Stimulated activated CD4-positive, alpha-beta T cell treated with anti-CD3 and anti-CD28 coated beads, Interleukin-4, amount 100 ng/mL, for 48 hours (primary cell): ENCODE measurements at places on chromosomes 11 and 22.

- DNase-seq = no peak
Measured at GRCh38 chr11:19738124-19738523, 25.5 kb downstream of the NAV2 start.

DNA sequence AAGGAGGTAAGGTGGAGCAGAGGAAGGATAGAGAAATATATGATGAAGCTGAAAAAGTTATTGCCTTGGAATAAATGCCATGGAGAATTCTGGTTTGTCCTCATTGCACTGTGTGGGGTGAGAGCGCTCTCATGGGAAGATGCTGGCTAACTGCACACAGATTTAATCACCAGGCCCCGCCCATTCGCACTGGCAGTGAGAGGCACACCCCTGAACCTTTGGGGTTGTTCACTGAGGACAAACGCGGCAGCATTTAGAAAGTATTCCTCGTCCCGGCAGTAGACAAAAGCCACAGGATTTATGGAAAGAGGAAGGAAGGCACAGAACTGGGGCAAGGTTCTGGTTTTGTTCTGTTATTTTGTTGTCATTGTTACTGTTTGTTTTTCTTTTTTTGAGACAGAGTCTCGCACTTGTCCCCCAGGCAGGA is 70.2 kb downstream of the MED15 start:
- no peak for DNase-seq

DNA sequence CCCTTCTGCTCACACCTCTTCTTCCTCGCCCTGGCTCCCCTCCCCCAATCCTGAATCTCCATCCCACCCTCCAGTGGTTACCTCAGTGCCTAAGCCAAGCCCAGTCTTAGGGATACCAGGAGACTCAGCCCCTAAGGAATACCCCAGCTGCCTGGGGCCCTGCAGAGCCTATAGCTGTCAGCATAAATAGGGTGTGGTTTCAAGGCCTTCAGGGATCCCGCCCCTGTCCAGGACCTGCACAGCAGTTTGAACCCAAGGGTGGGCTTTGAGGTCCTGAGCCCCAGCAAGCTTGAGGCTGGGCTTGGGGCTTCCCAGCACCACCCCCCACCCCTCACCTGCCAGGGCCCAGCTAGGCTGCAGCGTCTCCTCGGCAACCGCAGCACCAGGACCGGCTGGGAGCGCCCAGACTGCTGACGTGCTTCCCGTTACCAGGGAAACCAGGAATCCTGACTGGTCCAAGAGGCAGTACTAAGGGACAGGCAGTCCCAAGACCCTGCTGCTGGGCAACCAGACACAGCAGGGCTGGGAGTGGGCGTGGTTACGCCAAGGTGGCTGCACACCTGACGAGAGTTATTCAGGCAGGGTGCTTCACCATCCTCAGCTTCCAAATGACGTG is 13.7 kb downstream of the APBB1 start:
- no peak for DNase-seq

DNA sequence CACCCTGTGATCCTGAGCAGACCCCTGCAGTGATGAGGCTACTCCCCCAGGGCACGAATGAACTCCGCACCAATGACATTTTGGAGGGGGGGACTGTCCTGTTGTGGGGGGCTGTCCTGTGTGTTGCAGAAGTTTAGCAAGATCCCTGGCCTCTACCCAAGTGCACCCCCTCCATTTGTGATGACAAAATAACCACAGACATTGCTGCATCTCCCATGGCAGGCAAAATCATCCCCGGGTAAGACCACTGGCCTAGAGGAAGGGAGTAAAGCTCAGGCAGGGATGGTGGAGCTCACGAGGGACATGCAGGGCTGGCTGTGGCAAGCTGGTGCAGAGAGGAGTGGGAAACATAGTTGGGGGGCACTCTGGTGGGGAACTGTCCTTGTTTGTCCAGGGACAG is 40.6 kb downstream of the NECTIN1 start:
- DNase-seq = no peak

GRCh38 chr11:31114442-31114841 is 255.1 kb downstream of the DCDC1 start:
- DNase-seq = no peak

- no peak for DNase-seq
Measured at GRCh38 chr11:2460540-2461252, 15.9 kb downstream of the KCNQ1 start.

GRCh38 chr22:37098976-37099591 is 10.4 kb downstream of the TMPRSS6 start:
- DNase-seq = no peak

DNA sequence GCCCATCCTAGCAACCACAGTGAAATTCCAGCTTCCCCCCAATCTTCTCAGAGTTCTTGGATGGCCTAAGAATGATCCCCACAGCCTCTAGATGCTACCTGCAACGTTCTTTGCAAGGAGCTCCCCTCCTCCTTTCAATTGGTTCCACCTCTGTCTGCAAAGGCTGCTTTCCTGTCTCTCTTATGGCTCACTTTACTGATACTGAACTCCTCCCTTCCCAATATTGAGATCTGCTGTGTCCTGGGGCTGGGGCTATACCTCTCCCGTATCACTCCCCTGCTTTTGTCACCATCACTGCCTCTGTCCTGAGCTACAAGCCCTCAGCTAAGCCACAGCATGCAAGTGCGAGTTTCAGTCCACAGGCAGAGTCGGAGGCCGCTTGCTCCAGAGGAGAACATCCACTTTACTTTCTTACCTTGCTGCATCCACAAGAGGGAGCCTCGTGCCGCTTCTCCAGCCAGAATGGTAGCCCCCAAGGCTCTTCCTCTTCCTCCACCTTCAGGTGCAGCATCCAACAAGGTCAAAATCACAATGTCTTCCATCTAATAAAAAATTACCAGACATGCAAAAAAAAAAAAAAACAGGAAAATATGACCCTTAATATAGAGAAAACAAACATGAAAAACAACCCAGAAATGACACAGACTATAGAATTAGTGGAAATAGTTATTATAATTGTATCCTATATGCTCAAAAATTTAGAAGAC is 48.6 kb upstream of the TMEM45B start:
- DNase-seq = no peak

DNA sequence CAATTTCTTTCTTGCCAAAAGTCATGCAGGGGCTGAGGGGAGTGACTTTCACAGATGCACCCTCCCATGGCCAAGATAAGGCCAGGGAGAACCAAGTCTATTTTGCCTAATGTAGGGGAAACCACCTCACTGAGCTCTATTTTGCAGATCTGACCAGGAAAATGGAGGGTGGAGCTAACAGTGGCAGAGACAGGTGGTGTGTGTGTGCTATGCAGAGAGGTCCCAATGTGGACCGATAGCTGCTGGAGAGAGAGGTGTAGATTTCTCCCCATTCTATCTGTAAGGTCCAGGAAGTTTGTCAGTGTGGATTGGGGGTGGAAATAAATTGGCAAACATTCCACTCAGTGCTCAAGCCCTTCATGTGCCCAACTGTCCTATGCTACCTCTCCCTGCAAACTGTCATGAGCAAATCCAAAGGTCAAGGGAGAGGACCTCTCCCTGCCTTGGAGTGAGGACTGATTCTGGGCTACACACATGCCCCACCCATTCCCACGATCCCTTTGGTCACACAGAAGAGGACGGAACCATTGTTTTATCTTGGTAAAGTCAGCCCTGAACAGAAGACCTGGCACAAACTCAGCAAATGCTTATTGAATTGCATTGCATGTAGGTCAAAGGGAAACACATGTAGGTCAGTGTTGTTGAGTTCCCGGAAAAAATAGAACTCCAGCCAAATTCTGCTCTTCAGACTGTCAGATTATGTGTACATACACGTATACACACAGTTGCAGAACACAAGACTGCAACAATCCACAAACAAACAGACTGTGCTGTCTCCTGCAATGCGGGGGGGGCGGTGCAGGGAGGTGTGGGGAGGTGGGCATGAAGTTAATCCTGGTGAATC is 65.9 kb downstream of the C11orf58 start:
- DNase-seq = no peak

DNA sequence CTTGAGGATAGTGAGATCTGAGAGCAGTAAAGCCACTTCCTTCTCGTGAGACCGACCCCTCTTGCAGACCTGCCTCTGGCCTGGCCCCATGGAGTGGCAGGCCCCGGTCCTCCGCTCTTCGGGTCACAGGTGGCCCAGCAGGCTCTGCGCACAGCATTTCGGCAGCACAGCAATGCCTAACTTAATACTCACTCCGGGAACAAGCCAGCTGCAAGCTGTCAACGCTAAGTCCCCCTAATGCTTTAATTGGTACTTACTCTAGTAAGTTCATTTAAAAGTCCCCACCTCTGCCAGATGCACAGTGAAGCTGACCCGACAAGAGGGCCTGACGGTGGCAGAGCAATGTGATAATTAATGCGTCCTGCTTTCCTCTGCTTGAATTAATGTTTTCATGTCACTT is 349.3 kb upstream of the B3GAT1 start:
- no peak for DNase-seq

DNA sequence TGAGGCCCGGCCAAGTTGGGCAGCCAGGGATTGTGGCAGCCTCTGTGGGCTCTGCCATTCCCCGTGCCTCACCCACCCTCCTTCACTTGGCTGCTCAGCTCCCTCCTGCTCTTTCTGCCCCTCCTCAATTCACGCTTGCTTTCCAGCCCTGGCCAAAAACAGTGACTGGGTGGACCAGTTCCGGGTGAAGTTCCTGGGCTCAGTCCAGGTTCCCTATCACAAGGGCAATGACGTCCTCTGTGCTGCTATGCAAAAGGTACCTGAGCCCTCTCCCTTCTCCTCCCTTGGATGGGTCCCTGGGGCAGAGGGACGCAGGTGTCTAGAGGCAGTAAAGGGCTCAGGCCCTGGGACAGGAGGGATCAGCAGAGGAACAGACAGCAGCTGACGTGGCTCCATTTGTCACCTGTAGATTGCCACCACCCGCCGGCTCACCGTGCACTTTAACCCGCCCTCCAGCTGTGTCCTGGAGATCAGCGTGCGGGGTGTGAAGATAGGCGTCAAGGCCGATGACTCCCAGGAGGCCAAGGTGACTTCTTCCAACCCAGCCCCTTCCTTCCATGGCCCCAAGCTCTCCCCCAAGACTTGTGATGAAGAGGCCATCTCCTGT is 2.7 kb downstream of the FREY1 start:
- no peak for DNase-seq

GRCh38 chr22:20509344-20510047 is 2.1 kb downstream of the MED15 start:
- DNase-seq = no peak

GRCh38 chr11:133825156-133825555 is 20.2 kb downstream of the SPATA19 start:
- no peak for DNase-seq

GRCh38 chr22:17575151-17575550 is 11.9 kb downstream of the SLC25A18 start:
- no peak for DNase-seq

GRCh38 chr22:49447837-49448236 is 379.8 kb downstream of the BRD1 start:
- DNase-seq = no peak

DNA sequence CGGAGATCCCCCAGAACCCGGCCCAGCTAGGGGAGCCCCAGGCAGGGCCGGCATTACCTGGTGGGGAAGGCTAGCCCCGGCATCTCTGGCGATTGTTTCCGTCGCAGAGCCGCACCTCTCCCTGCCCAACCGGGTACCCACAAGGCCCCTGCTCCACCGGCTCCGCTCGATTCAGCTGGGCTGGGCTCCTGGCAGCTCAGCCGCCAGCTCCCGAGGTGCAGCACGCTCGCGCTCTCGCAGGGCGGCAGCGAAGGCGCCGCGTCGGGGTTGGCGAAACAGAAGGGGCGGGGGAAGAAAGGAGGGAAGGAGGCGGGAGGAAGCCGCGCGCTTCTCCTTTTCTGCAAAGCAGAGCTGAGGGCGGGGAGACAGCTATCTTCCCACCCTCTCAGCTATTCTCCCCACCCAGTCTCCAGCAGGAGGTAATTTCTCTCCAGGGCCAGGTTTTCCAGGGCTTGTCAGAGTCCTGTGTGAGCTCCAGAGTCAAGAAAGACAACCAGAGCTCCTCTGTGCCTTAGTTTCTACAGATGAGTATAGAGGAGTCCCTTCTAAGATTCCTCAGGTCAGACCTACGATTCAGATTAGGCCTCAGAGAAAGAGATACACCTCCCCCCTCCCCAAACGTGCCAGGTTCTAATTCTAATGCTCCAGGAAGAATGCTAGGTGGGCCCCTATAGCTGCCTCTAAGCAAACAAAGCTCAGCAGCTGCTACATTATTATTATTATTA is 62.0 kb downstream of the PAK1 start:
- peak; percentile 76 for DNase-seq

GRCh38 chr11:61112575-61112974 is 10.3 kb downstream of the CD5 start:
- DNase-seq = no peak

- DNase-seq = no peak
Measured at GRCh38 chr11:117238221-117238620, 5.8 kb downstream of the RNF214 start.

GRCh38 chr11:134164490-134165370 is 59.0 kb downstream of the NCAPD3 start:
- DNase-seq = no peak

DNA sequence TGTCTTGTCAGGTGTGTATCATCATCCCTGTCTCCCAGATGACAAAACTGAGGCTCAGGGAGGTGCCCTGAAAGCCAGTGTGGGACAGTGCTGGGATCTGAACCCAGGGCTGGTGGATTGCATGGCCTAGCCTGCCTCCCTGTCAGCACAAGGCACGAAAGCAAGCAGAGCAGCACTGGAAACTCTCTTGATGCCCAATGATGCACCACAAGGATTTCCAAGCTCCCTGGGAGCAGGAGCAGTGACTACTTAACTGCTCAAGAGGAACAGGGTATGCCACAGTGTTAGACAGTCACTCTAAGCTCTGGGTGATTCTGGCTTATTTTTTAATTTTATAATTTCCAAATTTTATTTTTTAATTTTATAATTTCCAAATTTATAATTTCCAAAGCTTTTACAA is 9.0 kb downstream of the ZC3H7B start:
- DNase-seq = no peak

- no peak for DNase-seq
Measured at GRCh38 chr11:118290923-118291322, 13.6 kb upstream of the CD3E start.

DNA sequence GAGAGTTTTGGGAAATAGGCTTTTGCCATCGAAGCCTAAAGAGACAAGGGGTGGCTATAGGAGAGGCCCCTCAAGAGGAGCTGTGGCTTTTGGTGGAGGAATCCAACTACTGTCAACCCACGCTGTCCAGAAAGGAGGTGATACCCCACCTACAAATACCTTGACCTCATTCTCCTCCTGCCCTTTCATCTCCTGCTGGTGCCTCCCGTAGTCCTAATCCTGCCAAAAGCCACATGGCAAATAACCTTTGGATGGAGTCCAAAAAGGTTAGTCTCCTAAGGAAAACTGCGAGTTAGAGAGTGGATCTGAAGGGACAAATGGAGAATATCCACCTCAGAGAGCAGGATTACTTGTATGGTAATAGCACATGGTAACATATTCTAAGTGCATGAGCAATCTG is 112.7 kb downstream of the PDE3B start:
- DNase-seq = no peak

DNA sequence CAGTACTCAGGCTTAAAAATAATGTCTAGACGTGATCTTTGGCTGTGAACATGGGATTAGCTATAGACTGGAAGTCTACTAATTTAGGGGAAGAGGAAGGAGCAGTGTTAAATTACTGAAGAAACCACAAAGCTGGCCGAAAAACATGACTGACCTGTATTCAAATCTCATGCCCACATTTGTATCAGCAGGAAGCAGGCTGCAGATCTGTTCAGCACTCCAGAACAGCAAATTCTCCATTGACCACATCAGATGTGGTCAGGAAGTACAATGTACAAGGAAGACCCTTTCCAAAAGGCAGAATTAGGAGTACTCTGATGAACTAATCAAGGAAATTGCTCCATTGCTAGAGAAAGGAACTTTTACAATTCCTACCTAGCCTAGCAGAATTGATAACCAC is 31.7 kb downstream of the DCDC1 start:
- no peak for DNase-seq

GRCh38 chr22:29810216-29810615 is 27.9 kb downstream of the ASCC2 start:
- DNase-seq = no peak

GRCh38 chr11:17845431-17845881 is 110.9 kb downstream of the KCNC1 start:
- DNase-seq = no peak
